ENCODE measurements at places on chromosomes 3 and 15.

- no peak for DNase-seq
Observed at GRCh38 chr3:43304126-43304525, 17.8 kb downstream of the SNRK start.

DNA sequence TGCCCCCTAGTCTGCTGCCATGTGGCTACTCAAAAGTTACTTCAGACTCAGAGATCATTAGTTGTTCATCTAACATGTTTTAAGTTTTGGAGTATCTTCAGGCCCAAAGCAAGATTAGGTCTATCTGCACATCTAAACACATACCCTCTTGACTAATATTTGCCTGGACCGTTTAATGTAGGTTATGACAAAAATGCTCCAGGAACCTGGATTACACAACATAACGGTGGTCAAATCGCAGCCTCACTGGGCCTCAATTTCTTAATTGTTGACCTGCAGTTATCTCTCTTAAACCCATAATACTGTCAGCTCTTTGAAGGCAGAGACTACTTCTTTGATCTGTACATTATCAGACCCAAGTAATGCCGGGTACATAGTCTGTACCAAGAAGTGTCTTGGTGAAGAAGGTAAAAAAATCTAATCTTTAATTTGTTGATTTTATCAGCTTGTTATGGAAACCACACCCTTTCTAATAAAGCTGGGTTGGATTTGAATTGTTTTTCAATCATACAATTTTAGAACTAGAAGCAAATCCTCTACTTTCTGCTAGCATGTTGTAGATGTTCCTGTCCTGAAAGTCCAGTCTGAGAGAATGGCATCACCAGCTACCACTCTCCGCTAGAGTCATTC is 3.6 kb downstream of the SNRK start:
- DNase-seq, result peak; percentile 22

GRCh38 chr15:68616397-68616796 is 37.6 kb downstream of the CORO2B start:
- no peak for DNase-seq

DNA sequence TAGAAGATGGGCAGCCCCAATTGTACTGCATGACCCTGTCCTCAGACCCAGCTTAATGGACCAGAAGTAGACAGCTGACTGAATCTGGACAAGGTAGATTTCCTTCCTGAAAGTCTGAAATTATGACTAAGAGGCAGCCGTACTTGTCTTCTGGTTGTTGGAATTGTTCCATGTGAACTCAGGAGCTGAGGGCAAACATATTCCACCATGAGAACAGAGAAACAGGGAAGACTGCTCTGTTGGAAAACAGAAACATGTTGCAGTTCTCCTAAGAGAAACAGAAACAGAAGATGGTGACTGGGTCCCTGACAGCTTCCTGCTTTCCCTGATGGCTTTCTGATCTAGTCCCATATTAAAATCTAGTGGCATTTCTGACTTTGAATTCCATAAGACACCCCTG is 24.1 kb downstream of the POPDC2 start:
- DNase-seq, result peak; percentile 55

DNA sequence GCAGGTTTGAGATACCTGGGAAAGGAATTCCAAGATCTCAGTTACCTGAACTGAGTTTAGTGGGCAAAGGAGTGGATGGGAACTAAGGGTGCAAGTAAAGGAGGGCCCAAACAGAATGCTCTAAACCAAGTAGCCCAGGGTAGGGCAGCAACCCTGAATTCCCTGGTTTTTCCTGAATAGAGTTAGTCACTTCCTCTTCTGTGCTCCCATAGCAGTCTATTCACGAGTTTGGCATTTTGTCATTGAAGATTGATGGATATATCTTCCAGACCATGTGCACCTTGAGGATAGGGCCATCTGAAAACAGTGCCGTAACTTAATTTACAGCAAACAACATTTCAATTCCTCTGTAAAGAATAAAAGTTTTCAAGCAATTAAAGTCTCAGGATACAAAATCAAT is 18.5 kb upstream of the PTX3 start:
- no peak for DNase-seq
